ENCODE measurements at places on chromosomes 12 and 14.
A peak's percentile ranks its signal among the peaks of the same experiment; 100 is the strongest.

DNA sequence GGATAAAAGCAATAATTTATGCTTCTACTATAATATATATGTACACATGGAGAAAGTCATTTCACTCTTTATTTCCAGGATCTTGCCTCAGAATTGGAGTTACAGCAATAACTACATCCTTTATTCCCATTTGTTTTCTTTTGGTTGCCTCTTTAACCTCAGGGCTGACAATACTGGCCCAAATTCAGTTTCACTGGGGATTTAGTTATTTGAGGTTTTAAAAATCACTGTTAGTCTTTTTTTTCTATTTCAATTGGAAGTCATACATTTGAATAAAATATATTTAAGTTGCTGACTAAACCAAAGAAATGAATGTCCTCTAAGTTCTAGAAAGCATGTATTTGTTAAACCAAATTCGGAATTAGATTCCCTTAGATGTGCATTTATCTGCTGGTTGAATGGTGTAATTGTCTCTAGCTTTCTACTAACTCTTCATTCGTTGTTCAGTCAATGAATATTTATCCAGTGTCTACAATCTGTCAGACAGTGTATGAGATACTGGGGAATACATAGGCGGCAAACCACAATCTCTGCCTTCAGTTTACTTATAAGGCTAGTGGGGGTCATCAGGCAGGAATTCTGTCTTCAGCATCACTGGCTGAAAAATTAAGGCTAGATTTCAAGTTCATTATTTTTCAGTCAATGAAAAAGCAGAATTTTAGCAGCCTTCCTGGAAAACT, 190.8 kb upstream of the ARHGAP5 start:
- no peak for DNase-seq

GRCh38 chr12:46787496-46788055, 38.2 kb downstream of the SLC38A4 start:
- no peak for DNase-seq

GRCh38 chr12:59716043-59716442, 120.2 kb downstream of the SLC16A7 start:
- no peak for DNase-seq

- DNase-seq: no peak
These were observed 95.4 kb upstream of the HIF1A start for GRCh38 chr14:61599942-61600341.

DNA sequence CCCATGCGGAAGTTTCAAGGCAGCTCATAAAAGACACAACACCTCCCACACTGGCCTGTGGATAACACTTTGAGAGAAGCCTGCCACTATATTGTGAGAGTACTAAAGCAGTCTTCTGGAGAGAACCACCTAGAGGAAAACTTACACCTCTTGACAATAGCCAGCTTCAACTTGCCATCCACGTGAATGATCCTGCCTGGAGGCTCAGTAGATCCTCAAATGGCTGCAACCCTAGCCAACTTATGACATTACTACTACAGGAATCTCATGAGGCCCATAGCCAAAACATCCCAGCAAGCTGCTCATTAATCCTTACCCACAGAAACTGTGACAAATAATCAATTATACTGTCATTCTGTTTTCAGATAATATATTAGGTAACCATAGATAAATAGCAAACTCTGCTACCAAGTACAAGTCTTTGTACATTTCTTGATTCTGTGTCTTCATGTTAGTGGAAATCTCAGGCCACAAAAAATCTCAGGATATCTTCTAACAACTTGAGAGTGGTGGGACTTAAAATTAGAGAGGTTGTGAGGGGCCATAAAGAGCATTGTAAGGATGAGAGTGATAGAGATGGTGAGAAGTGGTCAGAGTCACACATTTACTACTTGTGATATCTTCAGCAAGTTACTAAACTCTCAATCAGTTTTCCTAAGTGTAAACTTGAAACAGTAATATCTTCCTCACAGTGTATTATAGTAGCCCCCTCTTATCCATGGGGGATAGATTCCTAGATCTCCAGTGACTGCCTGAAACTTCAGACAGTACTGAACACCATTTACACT, 368.0 kb downstream of the C12orf50 start:
- DNase-seq: no peak

DNA sequence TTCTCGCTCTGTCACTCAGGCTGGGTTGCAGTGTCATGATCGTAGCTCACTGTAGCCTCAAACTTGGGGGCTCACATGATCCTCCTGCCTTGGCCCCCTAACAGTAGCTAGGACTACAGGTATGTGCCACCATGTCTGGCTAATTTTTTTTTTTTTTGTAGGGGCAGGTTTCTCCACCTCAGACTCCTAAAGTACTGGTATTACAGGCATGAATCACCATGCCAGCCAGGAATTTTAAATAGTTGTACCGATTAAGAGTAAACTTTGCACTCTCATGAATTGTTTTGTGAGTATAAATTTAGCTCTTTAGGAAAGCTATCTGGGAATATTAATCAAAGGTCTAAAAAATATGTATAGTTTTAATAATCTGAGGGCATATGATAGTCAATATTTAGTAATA, 25.5 kb downstream of the YEATS4 start:
- no peak for DNase-seq

DNA sequence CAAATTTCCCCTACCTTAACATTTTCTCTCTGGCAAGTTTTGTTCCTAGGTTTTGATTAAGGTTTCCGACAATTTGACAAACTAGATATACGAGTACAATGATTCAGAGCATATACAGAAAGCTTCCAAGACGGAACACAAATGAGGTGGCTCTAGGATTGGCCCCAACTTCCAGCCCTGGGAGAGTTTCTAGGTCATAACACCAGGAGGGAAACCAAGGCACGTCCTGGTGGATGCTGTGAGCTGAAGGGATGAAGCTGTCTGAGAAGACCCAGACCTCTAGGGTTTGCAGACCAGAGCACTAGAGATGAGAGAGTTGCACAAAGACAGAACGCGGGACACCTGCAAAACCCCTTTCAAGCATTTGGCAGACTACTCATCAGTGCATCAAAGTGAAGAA, 51.5 kb upstream of the CAND1 start:
- no peak for DNase-seq

DNA sequence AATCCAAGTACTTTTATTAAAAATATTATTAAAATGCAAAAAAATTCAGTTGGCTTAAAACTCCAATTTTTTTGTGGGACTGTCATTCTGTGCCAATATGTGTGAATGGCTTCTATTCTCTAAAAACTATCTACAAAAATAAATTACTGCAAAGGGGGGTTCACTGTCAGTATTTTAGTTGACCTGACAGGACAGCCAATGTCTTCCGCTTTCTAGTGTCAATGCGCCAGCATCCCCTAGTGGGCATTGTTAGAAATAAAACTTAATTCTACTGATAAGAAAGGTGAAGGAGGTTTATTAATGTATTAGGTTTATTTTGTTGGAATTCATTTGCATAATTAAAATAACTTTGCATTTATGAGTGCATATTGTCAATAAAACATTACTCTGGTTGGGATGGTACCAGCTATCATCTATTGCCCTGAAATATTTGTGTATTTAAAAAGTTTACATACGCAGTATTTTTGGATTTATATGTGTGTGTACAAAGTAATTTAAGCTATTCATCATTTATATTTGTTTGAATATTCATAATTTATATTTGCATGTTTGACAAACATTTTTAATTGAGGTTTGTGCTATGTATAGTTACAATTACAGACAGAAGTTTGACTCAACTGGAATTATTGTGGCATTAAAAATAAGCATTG, 527.2 kb downstream of the FLRT2 start:
- no peak for DNase-seq

GRCh38 chr14:96257900-96258299, 1.9 kb downstream of the BDKRB1 start:
- no peak for DNase-seq

DNA sequence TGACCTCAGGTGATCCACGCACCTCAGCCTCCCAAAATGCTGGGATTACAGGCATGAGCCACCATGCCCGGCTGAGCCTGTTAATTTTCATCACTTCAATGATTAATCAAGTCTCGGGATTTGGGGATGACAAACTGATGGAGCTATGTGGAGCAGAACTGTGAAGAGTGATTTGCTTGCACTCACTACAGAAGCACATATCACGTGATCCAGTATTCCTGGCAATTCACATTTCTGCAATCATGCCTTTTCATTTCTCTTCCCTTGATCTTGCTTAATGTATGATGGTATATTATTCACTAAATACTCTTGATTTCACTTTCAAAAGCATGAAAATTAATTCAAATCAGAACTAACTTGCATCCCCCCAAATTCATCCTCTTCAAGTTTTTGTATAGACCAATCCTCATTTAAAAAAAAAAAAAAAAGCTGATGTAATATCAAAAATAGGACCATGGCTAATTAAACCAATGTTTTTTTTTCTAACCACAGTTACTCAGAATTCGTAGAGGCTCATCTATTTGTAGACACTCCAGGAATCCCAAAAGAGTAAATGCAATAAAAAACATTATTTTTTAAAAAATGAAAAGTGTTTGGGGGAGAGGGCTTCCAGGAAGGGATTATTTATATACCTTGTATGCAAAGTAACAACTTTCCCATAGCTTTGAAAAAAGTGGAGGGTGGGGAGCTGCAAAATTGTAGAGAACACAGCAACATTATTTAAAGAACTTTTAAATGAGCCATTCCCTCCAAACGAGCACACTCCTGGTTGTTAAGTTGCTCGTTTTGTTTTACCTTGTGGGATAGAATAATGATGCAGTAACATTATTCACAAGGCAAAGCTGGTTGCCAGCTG, 7.0 kb upstream of the ATXN2 start:
- DNase-seq: no peak

GRCh38 chr14:74846968-74847665, 28.8 kb downstream of the PROX2 start:
- no peak for DNase-seq

DNA sequence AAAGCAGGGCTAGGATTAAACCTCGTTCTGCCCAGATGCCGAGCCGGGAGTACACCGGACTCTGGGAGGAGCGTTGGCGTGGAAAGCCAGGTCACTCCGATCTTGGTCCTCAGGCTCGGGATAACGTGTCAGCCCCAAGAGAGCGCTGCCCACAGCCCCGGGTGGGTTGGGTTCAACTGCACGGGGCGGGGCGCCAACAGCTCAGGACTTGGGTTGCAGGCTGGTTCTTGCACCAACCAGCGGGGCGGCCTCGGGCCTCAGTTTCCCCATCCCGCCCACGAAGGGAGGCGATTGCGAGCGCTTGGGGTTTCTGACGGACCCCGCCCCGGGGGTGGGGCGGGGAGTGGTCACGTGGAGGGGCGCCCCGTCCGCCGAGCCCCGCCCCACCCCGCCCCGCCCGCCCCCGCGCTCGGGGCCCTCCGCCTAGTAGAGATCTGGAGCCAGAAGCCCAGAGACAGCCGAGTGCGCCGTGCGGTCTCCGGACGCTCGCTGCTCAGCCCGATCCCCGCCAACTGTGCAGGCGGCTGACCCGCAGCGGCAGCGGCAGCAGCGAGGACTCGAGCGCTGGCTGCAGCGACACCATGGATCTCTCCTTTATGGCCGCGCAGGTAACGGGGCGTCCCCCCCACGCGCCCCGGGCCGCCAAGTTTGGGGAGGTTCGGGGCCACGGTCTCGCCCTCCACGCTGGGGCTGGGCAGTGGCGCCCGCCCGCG, at the start of gene C14orf132:
TSS of gene C14orf132 (plus strand) at position 443 of the 713 bp plus-strand sequence. CDS start at position 582, 139 bp downstream.
- DNase-seq: peak; percentile 36

DNA sequence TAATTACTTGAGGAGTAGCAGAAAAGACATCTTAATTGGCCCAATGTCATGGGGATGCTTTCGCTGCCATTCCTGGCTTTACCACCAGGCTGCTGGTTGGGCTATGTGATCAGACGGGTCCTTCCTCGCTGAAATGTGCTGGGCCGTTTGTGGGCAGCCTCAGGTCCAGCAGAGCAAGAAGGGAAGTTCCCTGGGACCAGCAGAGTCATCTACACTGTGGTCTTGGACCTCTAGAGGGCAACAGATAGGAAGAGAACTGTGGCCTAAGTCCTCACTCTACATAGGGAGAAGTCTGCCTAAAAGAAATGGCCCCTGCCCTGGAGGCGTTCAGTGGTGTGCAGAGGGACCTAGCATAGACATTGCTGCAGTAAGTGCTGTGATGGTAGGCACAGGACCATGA, 10.9 kb downstream of the EVL start:
- no peak for DNase-seq

DNA sequence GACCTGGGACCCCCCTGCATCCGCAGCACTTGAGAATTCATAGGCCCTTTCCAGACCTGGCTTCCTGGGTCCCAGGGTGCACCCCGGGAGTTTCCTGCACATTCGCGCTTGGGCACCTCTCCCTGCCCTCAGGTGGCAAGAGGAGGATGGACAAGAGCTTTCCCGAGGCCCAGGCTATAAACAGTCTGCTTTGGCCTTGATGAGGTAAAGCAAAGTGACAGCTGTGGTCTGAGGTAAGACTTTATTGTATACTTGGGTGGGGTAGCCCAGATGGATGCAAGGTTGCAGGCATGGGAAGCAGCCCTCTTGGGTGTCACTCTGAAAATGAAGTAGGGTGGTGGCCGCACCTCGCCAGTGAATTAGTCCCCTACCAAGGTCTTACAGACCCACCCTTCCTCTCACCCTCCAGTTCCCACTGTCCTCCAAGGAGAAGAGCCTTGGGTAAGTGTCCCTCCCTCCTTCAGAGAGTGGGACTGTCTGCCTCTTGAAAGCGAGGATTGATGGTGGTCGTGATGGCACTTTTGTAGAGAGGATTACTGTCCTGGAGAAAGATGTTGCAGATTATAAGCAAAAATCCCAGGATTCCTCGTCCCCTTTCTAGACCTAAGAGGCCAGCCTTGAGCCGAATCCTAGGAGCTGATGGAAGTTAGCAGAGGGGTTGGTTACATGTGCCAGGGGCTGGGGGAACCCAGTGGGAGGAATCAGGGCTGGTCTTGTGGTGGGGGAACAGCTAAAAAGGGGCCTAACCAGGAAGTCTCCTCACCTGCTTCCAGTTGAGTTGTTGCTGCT, 10.6 kb upstream of the CSAD start:
- no peak for DNase-seq

DNA sequence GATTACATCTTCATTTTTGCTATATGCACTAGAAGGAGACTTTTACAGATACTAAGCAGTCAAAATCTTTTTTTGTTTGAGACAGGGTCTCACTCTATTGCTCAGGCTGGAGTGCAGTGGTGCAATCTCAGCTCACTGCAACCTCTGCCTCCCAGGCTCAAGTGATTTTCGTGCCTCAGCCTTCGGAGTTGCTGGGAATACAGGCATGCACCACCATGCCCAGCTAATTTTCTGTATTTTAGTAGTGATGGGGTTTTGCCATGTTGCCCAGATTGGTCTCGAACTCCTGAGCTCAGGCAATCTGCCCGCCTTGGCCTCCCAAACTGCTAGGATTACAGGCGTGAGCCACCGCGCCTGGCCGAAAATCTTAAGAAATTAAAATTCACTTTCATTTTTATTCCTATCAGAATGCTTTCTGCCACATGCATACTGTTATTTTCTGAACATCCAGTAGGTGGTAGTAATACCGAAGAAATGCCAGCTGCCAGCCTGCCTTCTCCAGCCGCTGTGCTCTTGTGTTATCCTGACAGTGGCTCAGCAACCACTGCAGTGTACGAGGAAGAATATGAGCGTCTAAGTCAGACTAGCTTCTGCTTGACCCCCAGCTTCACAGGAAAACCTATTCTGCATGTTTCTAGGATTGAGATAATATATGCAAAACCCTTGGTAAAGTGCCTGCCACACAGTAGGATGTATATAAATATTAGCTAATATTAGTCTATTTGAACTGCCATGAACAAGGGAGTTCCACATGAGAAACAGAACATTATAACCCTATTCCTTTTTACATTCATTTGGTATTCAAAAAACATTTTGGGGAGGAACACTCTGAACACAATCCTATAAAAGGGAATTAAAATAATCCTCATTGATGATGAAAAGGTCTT, 54.2 kb downstream of the RPAP3 start:
- no peak for DNase-seq

- DNase-seq: no peak
These were observed 119.8 kb upstream of the SFSWAP start for GRCh38 chr12:131591136-131591535.

All from GM12891 (cell line).